Activated naive CD4-positive, alpha-beta T cell (primary cell): ENCODE measurements at places on chromosomes 6 and 20.

- no peak for DNase-seq
Observed at GRCh38 chr6:125886021-125886420, 70.5 kb upstream of the HINT3 start.

GRCh38 chr6:44142835-44143234, 15.5 kb downstream of the TMEM63B start:
- no peak for DNase-seq

DNA sequence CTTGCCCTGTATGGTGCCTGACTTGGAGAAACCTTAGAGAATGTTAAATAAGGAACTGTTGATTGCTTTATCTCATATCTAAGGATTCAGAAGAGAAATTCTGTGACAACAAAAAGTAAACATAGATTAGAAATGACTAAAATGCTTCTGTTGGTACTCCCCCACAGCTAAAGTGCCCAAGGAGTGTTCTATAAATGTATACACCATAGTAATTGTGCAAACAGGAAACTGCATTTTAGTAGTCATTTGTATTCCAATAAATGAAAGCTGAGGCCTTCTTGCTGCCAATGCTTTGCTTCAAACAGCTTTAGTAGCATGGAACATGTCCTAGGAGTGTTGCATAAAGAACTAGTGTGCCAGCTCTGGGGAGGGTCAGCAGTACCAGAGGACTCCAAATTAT, 343.7 kb upstream of the IRAK1BP1 start:
- DNase-seq, result no peak

DNA sequence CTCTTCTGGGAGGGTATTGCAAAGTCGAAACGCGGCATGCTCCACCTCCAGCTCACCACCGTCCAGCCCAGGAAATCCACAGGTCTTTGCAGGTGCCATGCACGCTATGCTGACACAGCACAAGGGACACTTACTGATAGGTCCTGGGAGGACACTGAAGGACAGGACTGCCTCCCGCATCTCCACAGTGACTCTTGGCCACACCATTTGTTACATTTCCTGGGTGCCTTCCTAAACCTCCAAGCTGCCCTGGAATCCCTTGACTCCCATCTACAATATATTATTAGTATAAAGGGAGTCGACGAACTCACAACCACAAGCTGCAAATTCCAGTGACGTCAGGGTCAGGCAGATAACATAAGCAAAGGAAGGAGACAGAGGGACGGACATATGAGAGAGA, 106.9 kb downstream of the JPH2 start:
- no peak for DNase-seq

DNA sequence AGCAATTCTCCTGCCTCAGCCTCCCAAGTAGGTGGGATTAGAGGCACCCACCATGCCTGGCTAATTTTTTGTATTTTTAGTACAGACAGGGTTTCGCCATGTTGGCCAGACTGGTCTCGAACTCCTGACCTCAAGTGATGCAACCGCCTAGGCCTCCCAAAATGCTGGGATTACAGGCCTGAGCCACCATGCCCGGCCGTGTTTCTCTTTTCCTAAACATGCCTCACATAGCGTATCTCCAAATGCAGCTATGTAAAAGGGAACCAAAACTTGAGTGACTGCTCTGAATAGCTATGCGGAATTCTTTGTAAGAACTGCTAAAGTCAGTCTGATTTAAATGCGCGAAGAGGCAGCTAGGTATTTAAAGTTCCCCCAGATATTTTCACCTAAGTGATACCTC, 20.5 kb downstream of the BPIFA2 start:
- DNase-seq, result no peak

GRCh38 chr6:108805611-108806167, 42.5 kb upstream of the ARMC2 start:
- DNase-seq, result no peak

DNA sequence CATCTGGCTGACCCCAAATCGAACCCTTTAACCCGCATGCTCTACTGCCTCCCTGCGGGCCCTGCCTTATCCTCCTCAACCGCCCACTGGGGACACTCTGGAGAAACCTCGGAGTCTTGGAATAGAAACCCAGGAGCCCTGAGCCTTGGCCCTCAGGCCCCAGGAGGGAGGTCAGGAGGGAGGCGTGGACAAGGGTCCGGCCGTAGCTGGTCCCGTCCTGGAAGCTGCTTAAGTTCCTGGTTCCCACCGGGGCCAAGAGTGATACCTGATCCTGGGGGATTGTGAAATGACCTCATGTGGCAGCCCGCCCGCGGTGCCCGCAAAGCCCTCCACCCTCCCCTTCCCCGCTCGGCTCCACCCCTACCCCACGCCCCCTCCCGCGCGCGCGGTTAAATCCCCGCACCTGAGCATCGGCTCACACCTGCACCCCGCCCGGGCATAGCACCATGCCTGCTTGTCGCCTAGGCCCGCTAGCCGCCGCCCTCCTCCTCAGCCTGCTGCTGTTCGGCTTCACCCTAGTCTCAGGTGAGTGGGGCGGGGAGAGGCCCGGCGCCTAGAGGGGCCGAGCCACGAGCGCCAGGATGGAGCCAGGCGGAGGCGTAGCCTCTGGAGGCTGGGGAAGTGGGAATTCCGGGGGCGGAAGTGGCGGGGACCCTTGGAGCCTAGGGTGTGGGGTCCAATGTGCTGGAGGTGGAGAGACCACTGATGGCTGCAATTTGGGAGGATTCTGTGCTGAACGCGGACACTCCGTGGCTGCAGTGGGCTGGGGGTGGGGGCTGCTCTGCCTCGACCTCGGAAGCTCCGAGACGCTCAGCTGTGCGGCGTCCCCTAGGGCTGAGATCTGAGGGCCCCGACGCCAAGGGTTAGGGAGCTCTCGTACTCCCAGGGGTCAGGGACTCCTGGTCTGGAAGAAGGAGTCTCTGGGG, at the start of gene WFDC2:
Gene WFDC2, plus strand, starts transcription at position 418 of the 926 bp plus-strand sequence. Its CDS starts 29 bp downstream, at position 447.
- DNase-seq, result no peak

DNA sequence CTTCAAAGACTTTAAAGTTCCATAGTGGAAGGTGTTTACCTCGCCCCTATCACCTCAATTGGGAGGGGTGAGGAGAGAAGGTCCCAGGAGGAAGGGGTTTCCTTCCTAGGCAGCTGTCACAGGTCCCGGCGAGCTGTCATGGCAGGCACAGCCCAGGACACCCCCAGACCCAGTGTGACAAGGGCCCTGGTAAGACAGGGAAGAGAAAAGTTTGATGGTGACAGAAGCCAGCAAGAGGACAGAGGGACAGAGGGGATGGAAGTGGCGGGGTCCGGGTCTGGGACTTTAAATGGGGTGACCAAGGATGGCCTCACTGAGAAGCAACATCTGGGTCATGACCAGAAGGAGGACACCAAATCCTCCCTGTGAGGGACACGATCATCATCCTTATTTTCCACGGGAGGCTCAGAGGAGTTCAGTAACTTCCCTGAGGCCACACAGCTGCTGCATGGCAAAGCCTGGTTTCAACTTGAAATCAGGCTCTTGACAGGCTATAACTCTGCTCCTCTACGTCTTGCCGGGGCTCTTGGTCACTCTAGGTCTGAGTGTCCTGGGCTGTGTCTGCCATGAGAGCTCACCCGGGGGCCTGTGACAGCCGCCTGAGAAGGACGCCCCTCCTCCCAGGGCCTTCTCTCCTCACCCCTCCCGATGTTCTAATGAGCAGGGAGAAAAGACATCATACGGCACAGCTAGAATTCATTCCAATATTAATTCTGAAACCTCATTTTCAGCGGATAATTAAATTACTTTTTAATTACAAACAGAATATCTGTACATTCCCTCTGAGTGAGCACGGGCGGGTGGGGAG, 222.2 kb downstream of the PREX1 start:
- DNase-seq, result no peak

- no peak for DNase-seq
Observed at GRCh38 chr6:79082304-79082703, 4.2 kb upstream of the PHIP start.

- no peak for DNase-seq
Observed at GRCh38 chr6:111228094-111228493, 140.8 kb downstream of the SLC16A10 start.

- DNase-seq, result no peak
Observed at GRCh38 chr6:83885984-83886383, 26.5 kb downstream of the CYB5R4 start.

DNA sequence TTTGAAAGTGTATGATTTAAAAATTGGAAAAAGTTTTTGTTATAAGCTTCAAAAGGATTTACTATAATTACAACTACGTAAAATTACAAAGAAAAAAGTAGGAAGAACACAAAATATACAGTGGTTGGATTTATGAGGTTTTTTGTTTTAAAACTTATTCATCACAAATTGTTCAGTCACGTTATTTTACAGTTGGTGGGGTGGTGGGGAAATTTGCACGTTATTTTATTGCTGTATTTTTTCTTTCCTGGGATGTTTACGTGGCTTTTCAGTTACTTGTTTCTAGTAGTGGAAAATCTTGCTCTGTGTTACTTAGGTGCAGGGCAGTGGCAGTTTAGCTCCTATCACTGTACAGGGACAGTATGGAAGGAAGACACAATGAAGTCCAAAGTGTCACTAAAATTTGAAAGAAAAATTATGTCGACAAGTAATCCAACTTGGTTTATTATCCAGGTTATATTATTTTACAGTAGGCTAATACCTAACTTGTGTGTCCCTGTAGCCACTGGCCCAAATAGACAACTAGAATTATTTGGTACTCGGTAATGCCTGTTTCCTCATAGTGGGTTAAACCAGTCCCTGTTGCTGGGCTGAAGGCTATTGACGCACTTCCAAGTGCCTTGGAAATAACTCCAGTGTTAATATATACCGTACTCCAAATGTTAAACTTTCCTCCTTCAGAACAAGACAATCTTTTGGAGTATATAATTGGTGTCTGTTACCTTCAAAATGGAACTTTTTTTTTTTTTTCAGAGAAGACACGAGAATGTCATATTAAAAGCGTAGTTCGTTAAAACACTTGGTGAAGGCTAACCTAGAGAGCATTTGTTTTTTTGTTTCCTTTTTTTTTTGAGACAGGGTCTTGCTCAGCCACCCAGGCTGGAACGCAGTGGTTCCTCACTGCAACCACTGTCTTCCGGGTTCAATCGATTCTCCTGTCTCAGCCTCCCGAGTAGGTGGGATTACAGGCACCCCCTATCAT, 4.6 kb downstream of the JARID2 start:
- no peak for DNase-seq
